Activated T-helper 1 cell treated with anti-CD3 and anti-CD28 coated beads, Interleukin-12 subunit alpha, Interleukin-12 subunit beta, Interleukin-2, Interleukin-4 antibody, amounts not matched to agents 30 ng/mL and 10 ng/mL and 1 ng/mL, durations not matched to agents 14 hours and 24 hours and 36 hours (primary cell): ENCODE measurements at places on chromosomes 16 and 17. TPM values are rescaled to one million over a fixed set of nuclear protein-coding genes. Genes with fewer than 3 reads are reported as not detected.

TBC1D3I gene
- 0.36 and 1.7 TPM in 2 replicates for total RNA-seq

KRTAP29-1 gene
- not detected in 2 replicates for total RNA-seq

CDH16 gene
- total RNA-seq: not detected in 2 replicates

MTMR4 gene
- 77.4 and 83.3 TPM in 2 replicates for total RNA-seq

SPN gene
- 191 and 196 TPM in 2 replicates for total RNA-seq

- DNase-seq: no peak
Measured at GRCh38 chr17:49219987-49220386, 9.5 kb downstream of the ABI3 start.

DNA sequence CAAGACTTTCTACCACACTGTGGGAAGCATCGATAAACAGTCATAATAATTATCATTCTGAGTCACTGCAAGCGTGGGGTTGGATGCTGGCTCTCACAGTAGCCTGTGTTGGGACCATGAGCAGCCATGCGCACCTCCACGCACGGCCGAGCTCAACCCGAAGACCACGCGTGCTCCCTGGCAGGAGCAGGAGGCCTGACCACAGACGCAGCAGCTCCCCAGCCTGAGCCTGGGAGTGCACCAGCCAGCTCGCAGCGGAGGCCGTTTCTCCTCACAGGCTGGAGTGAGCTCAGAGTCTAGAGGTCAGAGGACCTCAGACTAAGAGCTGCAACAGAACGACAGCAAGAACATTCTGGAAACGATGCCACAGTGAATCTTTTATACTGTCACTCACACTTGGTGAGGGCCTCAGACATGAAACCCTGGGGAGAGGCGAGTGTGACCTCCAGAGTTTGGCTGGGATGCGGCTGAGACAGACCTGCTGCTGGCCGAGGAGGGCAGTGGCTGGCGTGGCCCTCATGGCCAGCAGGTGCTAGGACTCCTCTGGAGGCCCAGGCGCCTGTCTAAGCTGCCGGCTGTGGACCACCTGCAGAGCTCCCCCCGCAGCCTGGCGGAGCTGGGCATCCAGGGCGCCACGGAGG is 6.0 kb downstream of the NDUFAF8 start:
- DNase-seq: no peak

GRCh38 chr16:70520612-70521297 is 2.6 kb downstream of the COG4 start:
- DNase-seq: no peak

- no peak for DNase-seq
Measured at GRCh38 chr16:84027625-84028024, 15.0 kb downstream of the SLC38A8 start.

DNA sequence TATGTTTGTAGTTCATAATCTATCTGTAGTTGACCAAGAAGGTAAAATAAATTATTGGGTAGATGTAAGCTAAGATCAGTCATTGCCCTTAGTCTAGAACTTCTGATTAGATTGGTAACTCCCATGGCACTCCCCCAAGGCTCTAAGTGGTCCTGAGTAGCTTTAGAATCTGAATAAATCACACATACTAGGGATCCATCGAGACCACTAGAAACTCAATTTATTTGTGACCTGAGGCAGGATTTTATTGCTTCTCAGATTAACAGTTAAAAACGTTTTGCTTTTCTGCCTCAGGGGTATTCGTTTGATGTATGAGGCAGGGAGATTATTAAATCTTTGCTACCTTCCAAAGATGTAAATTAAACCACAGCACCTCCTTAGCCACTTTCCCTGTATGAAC is 24.9 kb downstream of the CMTR2 start:
- no peak for DNase-seq

- DNase-seq: no peak
Measured at GRCh38 chr17:74945543-74945942, 9.8 kb downstream of the OTOP3 start.

DNA sequence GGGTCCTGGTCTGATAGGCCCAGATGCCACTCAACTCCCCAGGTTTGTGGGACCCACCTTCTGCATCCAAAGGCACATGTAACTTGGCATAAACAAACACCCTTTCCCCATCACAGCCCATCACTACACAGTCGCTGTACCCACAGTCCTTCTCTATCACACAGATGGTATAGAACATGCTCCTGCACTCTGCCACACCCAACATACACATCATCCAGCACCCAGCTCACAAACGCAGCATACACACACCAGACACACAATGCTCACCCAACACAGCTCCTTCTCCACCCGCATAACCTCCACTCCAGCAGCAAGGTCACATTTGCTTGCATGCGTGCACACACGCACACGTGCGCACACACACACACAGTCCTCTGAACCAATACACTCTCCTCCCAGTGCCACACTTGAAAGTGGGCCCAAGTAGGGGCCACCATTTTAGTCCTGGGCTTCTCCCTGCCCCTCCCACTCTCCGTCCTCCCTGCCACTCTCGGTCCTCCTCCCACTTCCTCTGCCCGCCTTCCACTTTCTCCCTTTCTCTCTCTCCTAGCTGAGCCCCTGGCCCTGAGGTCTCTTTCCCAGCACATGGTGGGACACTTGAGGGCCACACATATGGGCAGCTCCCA is 8.5 kb upstream of the TMEM92 start:
- no peak for DNase-seq

- no peak for DNase-seq
Measured at GRCh38 chr16:88749358-88749757, 35.7 kb downstream of the PIEZO1 start.

DNA sequence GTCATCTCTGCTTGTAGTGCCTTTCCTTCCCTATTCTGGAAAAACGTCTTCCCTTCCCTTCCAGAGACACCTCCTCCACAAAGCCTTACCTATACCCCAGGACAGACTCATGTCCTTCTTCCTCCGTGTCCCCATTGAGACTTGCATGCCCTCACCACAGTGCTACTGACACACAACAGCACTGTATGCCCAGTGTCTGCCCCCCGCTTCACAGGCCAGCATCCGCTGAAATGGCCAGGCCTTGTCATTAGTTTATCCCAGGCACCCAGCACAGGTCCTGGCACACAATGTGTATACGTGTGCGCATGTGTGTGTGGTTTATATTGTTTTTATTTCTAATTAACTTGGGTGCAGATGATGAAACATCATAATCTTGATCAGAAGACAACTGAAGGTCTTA is 130.1 kb upstream of the CCL2 start:
- no peak for DNase-seq

DNA sequence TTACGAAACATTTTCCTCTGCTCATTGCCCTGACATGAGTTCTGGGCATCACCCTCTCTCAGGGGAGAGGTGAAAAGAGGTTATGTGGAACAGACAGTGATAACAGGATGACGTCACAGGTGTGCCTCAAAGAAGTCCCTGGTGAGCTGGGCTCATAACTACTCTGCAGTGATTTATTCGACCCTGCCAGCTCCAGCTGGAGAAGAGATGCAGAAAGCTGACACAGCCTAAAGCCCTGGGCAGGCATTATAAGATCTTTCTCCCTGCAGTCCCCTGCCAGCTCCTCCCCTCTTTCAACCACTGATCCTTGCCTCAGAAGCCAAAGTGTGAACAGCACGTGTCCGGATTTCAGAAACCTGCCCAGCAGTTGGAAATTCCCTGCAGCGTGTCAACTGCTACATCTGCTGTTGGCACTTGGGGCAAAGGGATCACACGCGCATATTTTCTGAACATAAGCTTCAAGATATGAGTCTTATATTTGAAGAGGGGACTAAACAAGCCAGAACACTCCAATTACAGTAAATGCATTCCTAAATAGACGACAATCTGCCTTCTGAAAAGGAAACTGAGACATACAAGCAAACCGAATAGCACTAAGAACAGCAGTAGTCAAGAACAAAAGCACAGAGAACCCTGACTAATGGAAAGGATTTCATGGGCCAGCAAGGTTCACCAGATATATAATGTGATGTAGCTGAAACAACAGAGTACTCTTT is 80.5 kb downstream of the SMG6 start:
- peak; percentile 78 for DNase-seq

DNA sequence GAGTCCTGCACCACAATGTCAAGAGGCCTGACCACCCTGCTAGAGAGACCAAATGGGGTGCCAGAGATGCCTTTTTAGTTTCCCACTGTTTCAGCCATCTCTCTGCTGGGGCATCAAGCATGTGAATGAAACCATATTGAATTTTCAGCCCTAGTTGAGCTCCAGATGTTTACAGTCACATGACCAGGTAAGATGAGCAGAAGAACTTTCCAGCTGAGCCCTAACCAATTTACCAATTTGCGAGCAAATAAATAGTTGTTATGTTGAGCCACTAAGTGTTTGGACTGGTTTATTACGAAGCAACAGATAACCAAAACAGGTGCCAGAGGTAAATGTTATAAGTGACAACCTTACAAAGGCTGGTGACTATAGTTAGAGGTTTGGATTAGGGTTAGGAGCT is 209.1 kb upstream of the CCL2 start:
- no peak for DNase-seq

- no peak for DNase-seq
Measured at GRCh38 chr17:5644065-5644464, 59.8 kb upstream of the NLRP1 start.

DNA sequence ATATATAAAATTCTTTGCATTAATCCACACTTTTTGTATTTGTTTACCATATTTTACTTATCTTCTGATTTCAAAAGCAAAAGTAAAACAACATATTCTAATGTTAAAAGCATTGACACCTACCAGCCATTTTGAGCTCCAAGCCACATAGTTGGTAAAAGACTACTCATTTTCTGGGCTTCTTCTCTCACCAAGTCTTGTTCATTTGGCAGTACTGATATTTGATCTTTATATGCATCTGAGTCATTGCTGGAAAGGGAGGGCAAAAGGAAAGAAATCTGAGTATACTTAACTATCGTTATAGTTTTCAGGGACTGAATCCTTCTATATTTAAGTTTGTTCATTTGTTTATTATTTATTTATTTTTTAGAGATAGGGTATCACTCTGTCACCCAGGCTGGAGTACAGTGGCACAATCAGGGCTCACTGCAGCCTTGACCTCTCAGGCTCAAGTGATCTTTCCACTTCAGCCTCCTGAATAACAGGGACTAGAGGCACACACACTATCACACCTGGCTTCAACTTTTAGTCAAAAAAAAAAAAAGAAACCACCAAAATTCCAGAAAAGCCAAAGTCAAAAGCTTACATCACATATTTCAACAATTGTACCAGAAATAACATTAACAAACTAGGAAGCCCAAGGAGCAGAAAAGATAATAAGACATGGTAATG is 121.0 kb upstream of the TOB1 start:
- DNase-seq: no peak

- DNase-seq: no peak
Measured at GRCh38 chr17:17401271-17401781, 75.5 kb upstream of the MED9 start.

DNA sequence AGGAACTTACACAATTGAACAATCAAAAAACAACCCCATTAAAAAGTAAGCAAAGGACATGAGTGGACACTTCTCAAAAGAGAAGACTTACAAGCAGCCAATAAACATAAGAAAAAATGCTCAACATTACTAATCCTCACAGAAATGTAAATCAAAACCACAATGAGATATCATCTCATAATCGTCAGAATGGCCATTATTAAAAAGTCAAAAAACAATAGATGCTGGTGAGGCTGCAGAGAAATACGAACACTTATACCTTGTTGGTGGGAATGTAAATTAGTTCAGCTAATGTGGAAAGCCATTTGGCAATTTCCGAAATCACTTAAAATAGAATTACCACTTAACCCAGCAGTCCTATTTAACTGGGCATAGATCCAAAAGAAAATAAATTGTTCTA is 301.9 kb upstream of the KCNJ16 start:
- DNase-seq: no peak

- no peak for DNase-seq
Measured at GRCh38 chr16:29775742-29776408, 2.2 kb upstream of the ZG16 start.

GRCh38 chr16:10297341-10298006 is 88.4 kb upstream of the ATF7IP2 start:
- no peak for DNase-seq

DNA sequence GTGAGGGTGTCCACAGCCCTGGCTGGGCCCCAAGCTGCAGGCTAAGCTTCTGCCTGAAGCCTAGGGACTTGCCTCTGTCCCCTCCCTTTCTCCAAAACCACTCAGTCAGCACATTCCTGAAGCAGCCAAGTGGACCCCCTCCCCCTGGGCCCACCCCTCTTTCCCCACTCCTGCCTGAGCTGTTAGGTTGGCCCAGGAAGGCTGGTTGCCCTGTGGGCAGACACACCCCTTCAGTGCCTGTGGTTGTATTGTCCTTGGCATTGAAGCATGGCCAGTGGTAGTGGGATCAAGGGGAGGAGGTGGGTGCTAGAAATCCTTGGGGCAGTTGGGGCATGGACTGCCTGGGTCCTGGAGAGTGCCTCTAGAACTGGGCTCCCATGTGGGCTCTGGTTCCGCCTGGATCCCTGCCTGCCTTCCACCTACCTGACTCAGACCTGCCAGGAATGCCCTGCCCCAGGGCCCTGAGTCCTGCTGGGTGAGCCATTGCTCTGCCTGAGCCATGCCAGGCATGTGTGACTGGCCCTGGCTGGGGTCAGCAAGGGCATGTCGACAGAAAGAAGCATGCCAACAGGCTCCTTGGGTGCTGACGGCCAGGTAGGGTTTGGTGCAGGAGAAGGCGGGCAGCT is 2.1 kb downstream of the TRAF4 start:
- DNase-seq: no peak

DNA sequence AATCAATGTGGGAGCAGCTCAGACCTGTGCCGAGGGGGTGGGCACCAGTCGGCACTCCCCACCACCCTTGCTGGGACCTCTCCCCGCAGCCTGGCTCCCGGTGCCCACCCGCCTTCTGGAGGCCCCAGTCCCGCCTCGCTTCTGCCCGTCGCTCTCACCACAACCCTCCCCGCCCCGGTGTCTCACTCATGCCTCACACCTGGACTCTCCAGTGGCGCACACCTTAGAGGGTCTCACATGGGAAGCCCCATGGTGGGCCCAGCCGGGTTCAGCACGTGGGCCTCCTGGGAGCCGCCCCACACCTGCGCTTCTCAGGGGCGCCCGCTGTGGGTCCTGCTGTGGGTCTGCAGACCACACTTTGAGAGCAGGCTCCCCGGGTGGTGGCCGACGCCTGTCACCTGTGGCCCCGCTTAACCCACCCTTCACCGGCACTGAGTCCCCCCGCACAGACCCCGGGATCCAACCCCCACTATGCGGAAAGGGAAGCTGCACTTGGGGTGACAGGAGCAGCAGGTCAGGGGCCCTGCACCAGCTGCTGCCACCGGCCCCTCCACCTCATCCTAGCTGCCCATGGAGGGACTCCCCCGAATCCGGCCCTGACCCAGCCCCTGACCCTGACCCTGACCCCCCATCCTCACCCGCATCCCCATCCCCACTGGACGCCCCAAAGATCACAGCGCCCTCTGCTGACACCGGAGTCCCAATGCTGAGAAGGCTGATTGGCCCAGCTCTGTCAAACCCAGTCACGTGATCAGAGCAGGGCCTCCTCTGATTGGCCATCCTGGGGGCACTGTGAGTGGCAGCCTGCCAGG is 27.4 kb upstream of the SLC38A10 start:
- DNase-seq: peak; percentile 33

DNA sequence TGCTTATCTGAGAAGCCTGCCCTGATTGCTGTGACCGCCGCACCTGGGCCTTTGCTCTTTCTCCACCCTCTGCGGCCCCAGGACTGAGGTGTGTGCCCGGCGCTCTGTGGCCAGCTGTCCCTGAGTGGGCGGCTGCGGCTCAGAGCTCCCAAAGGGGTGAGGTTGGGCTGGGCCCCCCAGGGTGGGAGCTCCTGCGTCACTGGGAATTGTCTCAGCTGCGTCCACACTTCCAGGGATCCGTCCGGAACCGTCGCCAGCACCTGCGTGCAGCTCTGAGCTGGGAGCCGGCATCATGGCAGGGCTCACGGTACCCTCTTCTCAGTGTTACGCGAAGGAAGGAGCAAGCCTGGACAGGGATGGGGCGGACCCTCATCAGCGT is 24.3 kb downstream of the ZNF469 start:
- no peak for DNase-seq
